Foreskin fibroblast (primary cell): ENCODE measurements at places on chromosomes 3 and 15.

DNA sequence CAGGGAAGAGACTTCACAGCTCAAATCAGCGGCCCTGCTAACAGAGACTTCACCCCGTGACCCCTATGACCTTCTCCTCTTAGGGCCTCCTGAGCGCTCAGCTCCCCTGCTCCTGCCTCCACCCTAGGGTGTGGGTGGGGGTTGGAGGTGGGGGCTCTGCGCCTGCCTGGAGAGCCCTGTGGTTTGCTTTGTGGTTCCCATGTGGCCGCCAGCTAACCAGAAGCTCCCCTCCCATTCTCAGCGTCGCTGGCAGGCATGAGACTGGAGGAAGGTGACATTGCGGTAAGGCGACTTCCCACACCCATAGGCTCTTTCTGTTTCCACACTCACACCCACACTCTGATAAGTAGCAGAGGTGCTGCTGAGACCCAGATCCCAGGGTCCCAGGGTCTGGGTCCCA lies 27.6 kb downstream of the XYLB start:
- no peak for DNase-seq

DNA sequence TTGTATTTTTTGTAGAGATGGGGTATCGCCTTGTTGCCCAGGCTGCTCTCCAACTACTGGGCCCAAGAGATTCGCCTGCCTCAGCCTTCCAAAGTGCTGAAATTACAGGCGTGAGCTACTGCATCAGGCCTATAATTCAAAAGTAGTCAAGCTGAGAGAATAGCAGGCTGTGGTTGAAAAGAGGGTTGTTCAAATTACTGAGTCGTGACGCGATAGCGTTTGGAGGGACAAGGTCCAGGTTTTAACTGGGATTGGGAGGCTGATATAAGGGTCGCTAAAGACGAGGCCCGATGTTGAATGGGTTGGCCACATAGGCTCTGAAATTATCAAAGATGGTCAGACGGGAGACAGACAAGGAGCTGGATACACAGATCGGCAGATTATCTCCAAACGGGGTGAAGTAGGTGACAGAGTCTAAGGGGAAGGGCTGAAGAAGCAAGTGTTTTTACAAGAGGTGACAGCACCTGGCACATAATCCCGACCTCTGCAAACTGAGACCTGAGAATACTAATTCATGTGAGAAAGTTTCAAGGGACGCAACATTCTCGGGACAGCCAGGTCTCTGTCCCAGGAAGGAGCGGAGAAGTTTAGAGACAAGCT lies 759 bp upstream of the ARID3B start:
- DNase-seq, result no peak

GRCh38 chr3:179560791-179561190 lies 1.9 kb upstream of the ACTL6A start:
- DNase-seq, result no peak

DNA sequence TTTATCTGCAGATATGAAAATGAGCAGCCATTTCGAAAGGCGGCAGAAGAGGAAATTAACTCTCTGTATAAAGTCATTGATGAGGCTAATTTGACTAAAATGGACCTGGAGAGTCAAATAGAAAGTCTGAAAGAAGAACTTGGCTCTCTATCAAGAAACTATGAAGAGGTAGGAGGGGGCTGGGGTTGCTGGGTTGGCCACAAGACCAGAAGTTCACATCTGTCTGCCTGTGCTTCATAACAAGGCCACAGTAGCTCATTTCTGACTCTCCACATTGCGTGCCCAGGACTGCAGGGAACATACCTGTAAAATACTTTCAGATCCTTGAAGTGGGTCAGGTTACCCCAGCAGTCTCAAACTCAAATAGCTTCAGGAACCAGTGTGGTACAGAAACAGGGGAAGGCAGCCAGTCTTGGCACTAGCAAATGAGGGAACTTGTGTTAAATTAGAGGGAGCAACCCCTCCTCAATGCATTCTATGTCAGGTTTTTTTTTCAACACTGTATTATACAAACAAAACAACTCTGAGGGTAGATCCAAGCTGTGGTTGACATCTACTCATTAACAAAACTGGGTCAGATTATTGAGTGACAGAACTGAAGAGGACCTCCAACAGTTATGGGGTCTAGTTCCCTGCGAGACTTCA lies 48.7 kb downstream of the BFSP2 start:
- no peak for DNase-seq

- DNase-seq, result peak; percentile 69
These were observed 14.9 kb downstream of the LIPH start for GRCh38 chr3:185537369-185537970.

DNA sequence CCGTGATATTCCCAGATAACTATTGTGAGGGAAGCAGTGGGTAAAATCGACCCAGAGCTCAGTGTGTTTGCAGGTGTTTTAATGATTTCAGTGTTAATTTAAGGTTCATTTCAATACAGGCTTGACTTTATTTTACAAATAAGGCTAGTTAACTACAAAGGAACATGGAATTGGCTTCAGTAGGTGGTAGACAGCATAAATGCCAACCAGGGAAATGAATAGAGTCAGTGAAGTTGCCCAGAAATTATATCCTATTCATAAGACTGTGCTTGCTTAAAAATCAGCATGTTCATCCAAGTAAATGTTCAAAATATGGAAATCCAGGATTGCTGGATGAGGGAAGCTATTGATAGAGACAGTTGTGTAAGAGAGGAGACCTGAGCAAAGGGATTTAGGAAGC lies 66.1 kb downstream of the LARS2 start:
- no peak for DNase-seq

- DNase-seq, result no peak
These were observed 161.9 kb downstream of the ZIC4 start for GRCh38 chr3:147244397-147244796.

- no peak for DNase-seq
These were observed 52.3 kb downstream of the KBTBD12 start for GRCh38 chr3:127967316-127967715.

GRCh38 chr15:55900019-55900418 lies 93.4 kb downstream of the NEDD4 start:
- no peak for DNase-seq

DNA sequence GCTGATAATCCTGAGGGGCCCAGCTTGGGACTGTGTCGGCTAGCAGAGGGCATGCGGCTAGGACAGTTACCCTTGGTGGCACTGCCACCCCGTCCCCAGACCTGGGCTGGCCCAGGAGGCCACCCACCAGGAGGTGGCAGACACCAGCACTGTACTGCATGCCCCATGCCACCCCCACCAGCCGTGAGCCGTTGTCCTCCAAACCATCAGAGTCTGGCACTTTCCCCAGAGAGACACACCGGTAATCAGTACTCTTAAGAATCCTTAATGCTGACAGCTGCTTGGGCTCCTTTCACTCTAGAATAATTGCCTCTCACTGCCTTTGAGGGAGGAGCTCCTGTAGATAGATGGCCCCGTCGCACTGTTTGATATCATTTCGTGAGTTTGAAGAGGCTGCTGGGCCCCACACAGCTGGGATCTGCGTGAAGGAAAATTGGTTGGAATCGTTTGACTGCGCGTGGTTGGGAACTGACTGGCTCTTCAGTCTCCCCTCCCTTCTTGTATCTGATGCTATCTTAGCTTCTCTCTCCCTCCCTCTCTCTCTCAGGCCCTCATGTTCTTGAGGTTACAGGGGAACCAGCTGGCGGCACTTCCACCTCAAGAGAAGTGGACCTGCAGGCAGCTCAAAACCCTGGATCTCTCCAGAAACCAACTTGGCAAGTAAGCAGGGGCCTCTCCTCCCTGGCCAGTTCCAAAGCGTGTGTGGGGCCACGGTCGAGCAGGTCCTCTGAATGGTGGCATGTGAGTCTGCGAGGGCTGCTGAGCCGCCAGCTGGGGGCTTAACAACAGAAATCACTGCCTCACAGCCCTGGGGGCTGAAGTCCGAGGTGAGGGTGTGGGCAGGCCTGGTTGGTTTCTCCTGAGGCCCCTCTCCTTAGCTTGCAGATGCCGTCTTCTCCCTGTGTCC lies 94.9 kb downstream of the LRRK1 start:
- no peak for DNase-seq

- peak; percentile 94 for DNase-seq
These were observed 46.5 kb upstream of the LIMD1 start for GRCh38 chr3:45547764-45548680.

- DNase-seq, result peak; percentile 65
These were observed 20.7 kb downstream of the TBC1D2B start for GRCh38 chr15:78056714-78057269.

GRCh38 chr3:16349986-16350596 lies 85.1 kb downstream of the OXNAD1 start:
- peak; percentile 90 for DNase-seq

DNA sequence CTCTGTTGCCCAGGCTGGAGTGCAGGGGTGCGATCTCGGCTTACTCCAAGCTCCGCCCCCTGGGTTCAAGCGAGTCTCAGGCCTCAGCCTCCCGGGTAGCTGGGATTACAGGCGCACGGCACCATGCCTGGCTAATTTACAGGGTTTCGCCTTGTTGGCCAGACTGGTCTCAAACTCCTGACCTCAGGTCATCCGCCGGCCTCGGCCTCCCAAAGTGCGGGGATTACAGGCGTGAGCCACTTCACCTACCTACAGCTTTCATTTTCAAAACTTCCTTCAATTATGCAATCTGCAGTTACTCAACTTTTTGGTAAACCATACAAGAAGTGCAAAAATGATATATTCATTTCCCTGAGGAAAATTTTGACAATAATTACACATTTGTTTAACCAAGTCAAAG lies 14.0 kb downstream of the NANOGP8 start:
- no peak for DNase-seq

- peak; percentile 78 for DNase-seq
These were observed 3.1 kb upstream of the ABHD6 start for GRCh38 chr3:58234516-58234931.

DNA sequence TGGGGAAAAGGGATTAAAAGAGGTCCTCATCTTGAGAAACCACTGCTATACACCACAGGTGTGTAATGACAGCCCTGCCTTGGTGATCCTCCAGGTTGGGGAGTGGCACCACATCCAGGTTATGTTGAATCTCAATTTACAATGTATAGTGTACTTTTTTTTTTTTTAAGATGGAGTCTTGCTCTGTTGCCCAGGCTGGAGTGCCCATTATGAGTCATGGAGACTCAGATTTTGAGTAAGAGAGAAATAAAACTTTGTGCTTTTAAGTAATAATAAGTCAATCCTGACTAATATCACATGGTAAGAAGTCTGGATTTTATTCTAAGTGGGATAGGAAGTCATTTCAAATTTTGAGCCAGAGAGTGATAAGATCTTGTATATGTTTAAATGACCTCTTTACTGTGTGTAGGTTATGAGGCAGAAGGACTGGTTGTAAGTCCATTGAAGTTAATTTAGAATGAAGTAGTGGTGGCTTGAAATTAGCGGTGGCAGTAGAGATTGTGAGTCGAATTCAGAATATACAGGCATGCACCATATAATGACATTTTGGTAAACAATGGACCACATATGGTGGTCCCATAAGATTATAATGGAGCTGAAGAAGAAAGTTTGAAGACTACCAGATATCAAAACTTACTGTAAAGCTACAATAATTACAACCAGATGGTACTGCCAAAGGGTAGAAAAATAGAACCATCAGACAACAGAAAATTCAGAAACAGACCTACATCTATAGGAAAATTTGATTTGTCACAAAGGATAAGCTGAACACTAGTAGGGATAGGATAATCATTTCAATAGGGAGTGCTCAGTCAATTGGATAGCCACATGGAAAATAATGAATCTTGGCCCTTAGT lies 20.7 kb downstream of the POPDC2 start:
- no peak for DNase-seq

- no peak for DNase-seq
These were observed 114.0 kb downstream of the ADAMTS17 start for GRCh38 chr15:100227781-100228180.

DNA sequence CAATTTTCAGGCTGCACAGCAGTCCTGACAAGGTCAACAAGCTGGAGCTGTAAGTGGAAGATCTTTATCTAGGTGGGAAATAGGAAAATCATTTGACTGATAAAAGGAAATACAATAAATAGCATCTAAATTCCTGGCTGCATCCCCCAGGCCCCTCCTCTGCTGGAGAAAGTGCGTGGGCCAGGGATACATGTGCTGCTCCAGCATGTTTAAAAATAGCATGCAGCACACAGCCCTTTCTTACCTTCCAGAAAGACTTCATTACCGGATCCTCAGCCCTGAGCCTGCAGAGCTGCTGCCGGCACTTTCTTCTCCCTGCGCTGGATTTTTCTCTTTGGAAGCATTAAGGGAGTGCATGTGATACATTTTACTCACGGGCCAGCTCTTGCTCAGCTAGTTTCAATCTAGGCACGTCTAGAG lies 77.3 kb downstream of the HMG20A start:
- DNase-seq, result no peak

GRCh38 chr3:142285083-142285517 lies 59.7 kb upstream of the GK5 start:
- DNase-seq, result no peak

DNA sequence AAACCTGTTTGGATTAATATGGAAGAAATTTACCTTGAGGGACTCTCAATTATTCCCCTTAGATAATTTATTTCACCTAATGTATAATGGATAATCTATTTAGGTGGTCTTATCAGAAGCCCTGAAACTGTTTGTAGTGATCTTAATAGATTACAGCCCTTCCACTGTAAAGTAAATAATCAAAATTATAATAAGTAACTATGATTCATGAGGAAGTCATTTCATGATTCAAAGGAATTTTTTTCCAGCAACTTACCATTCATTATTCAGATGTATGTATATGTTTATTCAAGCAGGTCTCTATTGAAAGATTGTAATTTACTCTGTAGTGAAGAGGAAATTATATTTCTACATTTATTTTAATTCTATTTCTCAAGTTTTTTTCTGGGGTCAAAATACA lies 250.6 kb upstream of the ROBO1 start:
- no peak for DNase-seq

DNA sequence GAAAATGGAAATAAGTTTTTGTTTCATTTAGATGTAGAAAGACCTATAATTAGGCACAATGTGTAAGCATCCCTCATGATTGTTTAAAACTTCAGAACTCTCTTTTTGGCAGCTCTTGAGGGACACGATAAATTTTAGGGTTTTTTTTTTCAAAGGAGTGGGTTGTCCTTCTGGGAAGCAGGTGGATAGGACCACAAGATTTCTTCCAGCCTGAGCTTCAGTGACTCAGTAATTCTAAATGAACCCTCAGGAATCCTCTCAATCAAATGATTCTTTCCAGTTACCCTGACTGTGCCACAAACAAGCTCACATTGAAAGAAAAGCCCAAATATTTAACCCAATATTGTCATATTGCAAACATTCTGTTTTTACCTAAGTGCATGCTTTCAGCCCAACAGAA lies 45.1 kb downstream of the COL8A1 start:
- DNase-seq, result no peak

DNA sequence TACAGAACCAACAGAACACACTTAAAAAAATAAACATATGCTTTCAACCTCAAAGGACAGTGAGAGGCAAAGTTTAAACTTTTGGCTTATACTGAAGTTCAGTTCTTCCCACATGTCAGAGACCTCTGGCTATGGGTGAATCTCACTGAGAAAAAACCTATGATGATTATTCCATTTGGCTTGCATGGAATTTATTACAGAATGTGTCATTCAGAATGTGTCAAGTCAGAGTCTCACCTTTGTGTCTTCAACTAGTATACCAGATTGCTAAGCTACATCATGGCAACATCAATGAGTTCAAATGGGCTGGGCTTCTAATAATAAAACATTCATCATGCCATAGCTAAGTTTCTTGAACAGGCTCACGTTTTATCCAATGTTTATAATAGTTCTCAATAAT lies 987.0 kb downstream of the NTRK3 start:
- DNase-seq, result no peak

- DNase-seq, result no peak
These were observed 171.8 kb upstream of the DPH6 start for GRCh38 chr15:35717721-35718120.
